Articular chondrocyte of knee joint (primary cell): ENCODE measurements at places on chromosomes 1 and 21. TPM values are rescaled to one million over a fixed set of nuclear protein-coding genes. Genes with fewer than 3 reads are reported as not detected.

SPATA21 gene
- not detected in 2 replicates for total RNA-seq

ELAVL4 gene
- not detected in 2 replicates for total RNA-seq

HCN3 gene
- total RNA-seq = 0.78 and 1.1 TPM in 2 replicates

STX12 gene
- total RNA-seq = 55.8 and 61.5 TPM in 2 replicates

RHCE gene
- 0.65 and 1.4 TPM in 2 replicates for total RNA-seq

ROR1 gene
- 12.0 and 20.9 TPM in 2 replicates for total RNA-seq

TARDBP gene
- total RNA-seq = 59.3 and 71.3 TPM in 2 replicates

SYDE2 gene
- total RNA-seq = 6.9 and 8.6 TPM in 2 replicates

ZFYVE9 gene
- total RNA-seq = 35.9 and 48.6 TPM in 2 replicates

ATF6 gene
- total RNA-seq = 32.0 and 37.9 TPM in 2 replicates

ZC3H12A gene
- 8.9 and 10.6 TPM in 2 replicates for total RNA-seq

KCND3 gene
- total RNA-seq = 4.4 and 11.8 TPM in 2 replicates

PDPN gene
- total RNA-seq = 92.0 and 120 TPM in 2 replicates

CFHR5 gene
- not detected in 2 replicates for total RNA-seq

OLIG2 gene
- not detected in 2 replicates for total RNA-seq

FMO5 gene
- 4.7 and 5.2 TPM in 2 replicates for total RNA-seq

NBPF15 gene
- 42.4 and 46.0 TPM in 2 replicates for total RNA-seq

PTGS2 gene
- total RNA-seq = 7.2 and 33.7 TPM in 2 replicates

TMEM52 gene
- 0.39 TPM in 1 of 2 replicates, not detected in the other for total RNA-seq

LCE2B gene
- total RNA-seq = not detected in 2 replicates

ZNF648 gene
- total RNA-seq = 0.22 and 0.26 TPM in 2 replicates

AKR7A3 gene
- 0.52 and 0.86 TPM in 2 replicates for total RNA-seq

OR14K1 gene
- total RNA-seq = not detected in 2 replicates

VANGL1 gene
- 18.2 and 19.6 TPM in 2 replicates for total RNA-seq

CCDC185 gene
- total RNA-seq = not detected in 2 replicates

ACTL8 gene
- total RNA-seq = 0.11 TPM in 1 of 2 replicates, not detected in the other

ZNF692 gene
- 6.5 and 7.5 TPM in 2 replicates for total RNA-seq

KRTAP20-2 gene
- total RNA-seq = not detected in 2 replicates

ATP5PO gene
- total RNA-seq = 159 and 167 TPM in 2 replicates

TTC34 gene
- total RNA-seq = 0.22 and 0.39 TPM in 2 replicates

ITLN2 gene
- total RNA-seq = not detected in 2 replicates

MYBPH gene
- 0.52 and 0.54 TPM in 2 replicates for total RNA-seq

HSPA6 gene
- total RNA-seq = 1.3 and 2.5 TPM in 2 replicates

KRTAP19-3 gene
- total RNA-seq = not detected in 2 replicates

HSD17B7 gene
- total RNA-seq = 9.8 and 12.1 TPM in 2 replicates

AADACL3 gene
- not detected in 2 replicates for total RNA-seq

GBP5 gene
- 0.11 TPM in 1 of 2 replicates, not detected in the other for total RNA-seq

GPR25 gene
- total RNA-seq = not detected in 2 replicates

LGR6 gene
- total RNA-seq = under 0.01 TPM in 1 of 2 replicates, not detected in the other

MARK1 gene
- total RNA-seq = 0.78 and 1.4 TPM in 2 replicates

RHOU gene
- 18.2 and 25.9 TPM in 2 replicates for total RNA-seq

BMP8A gene
- 0.13 TPM in 1 of 2 replicates, not detected in the other for total RNA-seq

HPDL gene
- total RNA-seq = 0.32 and 0.39 TPM in 2 replicates

OR2L5 gene
- 0.13 TPM in 1 of 2 replicates, not detected in the other for total RNA-seq

C1QB gene
- total RNA-seq = not detected in 2 replicates

SYPL2 gene
- total RNA-seq = 0.13 and 0.22 TPM in 2 replicates

SASS6 gene
- total RNA-seq = 2.9 and 3.7 TPM in 2 replicates

LCE1A gene
- not detected in 2 replicates for total RNA-seq

NBPF10 gene
- total RNA-seq = 3.7 and 4.3 TPM in 2 replicates
